ENCODE measurements at places on chromosomes 7 and 10.

DNA sequence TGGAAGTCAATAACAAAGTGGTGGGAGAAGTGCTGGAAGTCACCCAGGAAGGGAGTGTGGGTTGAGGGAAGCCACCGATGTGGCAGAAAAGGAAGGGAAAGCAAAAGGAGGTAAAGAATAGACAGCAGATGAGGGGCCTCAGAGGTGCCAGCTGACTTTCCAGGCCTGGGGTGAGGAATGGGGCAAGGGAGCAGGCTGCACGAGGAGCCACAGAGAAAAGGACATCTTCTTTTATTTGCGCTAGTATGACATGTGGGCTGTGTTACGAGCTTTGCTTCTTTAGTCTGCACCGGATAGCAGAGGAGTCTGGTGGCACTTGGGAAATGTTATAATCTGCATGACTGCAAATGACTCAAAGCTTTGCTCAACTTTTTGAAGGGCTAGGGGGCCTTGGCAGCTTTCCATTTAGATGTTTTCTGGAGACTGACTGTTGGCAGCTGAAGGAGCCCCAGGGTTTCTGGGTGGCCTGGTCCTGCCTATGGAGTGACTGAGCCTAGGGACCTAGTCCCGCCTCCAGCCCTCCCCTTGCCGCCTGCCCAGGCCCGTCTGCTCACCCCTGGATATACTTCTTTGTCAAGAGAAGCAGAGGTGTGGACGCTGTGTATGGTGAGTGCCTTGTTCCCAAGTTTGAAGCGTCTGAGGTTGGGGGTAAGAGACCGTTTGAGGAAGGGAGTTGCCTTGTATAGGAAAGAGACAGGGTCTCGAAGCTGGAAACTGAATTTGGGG is 5.1 kb downstream of the PRXL2A start:
- DNase-seq = no peak

- no peak for DNase-seq
Observed at GRCh38 chr7:130513447-130513846, 21.6 kb downstream of the MEST start.

- no peak for DNase-seq
Observed at GRCh38 chr7:16945372-16945771, 63.6 kb upstream of the AGR3 start.

GRCh38 chr7:127858915-127859189 is 172.4 kb downstream of the LRRC4 start:
- no peak for DNase-seq

GRCh38 chr10:93947055-93947454 is 46.7 kb upstream of the PLCE1 start:
- no peak for DNase-seq

DNA sequence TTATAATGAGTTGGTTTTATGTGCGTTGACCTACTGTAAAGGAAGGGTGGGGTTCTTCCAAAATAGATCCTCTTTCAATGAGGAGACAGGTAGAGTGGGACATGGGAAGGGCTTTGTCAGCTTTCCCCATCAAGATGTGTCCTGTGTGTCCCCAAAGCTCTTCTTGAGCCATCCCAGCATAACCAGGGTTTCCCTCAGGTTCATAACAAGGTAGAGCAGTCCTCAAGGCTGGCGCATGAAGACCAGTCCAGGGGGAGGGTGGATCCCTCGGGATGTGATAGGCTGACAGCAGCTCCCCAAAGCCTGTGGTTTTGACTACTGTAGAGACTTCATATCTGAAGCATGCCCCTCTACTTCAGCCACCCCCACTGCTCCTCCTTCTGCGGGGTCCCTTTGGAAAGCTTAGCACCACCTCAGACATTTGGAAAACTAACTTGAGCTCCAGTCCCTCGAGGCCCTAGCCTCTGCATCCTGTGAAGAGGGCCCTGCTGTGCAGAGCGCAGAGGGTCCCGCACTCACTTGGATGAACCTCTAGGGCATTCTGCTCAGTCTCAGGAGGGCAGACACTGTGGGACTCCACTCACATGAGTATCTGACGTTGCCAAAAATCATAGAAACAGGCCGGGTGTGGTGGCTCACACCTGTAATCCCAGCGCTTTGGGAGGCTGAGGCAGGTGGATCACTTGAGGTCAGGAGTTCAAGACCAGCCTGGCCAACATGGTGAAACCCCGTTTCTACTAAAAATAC is 1.1 kb upstream of the GIMAP8 start:
- DNase-seq = no peak
